Kidney epithelial cell (primary cell): ENCODE measurements at places on chromosomes 1 and 21.

GRCh38 chr1:80929868-80930508 lies 870.7 kb upstream of the ADGRL2 start:
- DNase-seq: no peak

DNA sequence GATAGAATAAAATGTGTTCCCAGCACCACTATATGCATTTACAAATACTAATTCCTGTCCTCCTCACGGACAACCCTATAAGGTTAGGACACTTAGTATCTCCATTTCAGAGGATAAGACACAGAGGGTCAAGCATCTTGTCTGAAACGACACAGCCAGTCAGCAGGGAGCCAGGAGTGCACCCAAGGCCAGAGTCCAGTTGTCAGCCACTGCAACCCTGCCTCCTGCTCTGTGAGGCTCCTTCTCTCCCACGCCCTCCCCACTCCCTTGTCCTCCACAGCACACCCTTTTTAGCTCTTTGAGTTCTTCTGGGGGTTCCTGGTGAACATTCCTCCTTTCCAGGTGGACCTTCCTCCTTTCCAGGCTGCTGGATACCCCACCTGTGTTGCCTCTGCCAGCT lies 119.0 kb upstream of the TNR start:
- no peak for DNase-seq

DNA sequence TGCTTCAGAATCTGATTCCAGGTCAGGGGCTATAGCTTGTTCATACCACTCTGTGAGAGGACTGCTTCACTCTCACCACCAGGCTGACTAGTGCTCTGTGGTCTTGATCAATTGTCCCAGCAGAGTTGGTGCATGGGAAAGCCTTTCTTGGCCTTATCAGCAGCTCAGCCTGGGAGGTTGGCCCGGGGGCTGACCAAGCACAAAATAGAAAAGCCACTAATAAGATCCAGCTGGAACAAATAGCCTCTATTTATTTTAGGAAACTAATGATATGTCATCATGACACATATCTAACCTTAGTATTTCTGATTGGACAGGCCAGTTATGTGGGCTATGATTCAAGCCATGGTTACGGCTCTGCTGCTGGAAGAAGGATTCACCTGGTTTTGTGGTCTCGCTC lies 134.2 kb downstream of the GDAP2 start:
- peak; percentile 38 for DNase-seq

DNA sequence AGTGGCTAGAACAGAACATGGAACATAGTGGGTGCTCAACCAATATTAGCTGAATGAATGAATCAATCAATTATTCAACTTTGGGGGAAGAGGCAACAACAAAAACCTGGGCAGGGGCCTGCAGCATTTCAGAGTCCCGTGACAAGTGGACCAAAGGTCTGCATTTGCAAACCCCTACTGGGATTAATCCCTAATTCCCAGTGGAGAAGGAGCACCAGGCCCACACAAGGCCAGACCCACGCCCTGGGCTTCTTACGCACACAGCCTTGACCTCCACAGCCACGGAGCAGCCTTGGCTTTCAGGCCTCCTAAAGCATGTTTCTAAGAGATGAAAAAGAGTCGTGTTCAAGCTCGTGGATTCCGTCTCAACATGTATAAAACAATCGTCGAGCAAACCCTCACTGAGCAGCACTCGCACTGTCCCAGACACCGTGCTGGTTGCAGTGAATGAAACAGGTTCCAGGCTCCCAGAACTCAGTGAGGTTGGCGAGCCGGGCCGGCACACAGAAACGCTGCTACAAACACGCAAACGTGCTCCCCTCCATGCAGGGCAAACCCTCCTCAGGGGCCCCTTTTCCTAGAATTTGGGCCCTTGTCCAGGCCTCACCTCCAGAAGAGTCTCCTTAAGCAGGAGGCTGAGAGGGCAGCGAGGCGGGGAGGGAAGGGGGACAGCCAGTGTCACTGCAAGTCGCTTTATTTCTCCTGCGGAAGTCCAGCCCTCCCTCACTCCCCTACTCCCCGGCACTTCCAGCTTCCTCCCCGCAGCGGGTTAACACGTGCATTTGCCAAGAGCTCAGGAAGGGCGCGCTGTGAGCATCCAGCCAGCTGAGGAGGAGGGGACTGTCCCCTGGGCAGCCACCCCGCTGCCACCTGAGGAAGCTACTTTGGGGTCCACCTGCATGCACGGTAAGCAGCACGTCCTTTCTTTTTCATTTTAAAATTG lies 556.4 kb downstream of the KIF26B start:
- DNase-seq: no peak

DNA sequence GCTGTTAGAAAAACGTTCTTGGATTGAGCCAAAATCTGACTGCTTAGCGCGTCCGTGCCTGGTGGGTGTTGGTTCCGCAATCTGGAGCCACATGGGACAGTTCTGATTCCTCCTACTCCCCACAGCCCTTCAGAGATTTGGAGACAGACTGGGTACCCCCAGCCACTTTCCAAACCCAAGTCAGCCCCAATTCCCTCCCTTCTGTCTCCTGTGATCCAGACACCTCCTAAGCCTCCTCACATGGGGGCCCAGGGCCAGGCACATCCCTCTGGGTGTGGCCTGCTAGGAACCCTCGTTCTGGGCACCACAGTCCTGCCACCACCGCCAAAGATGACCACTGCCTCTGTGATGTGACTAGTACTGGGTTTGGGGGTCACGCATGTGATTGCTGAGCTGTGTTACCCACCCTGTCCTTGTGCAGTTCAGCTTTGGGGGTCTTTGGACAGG lies 4.8 kb downstream of the PLA2G5 start:
- DNase-seq: no peak

GRCh38 chr1:111813440-111814304 lies 58.0 kb downstream of the DDX20 start:
- DNase-seq: no peak

GRCh38 chr1:62306065-62306464 lies 13.2 kb downstream of the KANK4 start:
- no peak for DNase-seq

- no peak for DNase-seq
Measured at GRCh38 chr1:227942716-227943261, 4.9 kb downstream of the WNT9A start.
